ENCODE measurements at places on chromosomes 1 and 21. TPM values are rescaled to one million over a fixed set of nuclear protein-coding genes. Genes with fewer than 3 reads are reported as not detected.

The ANKRD45 gene
- total RNA-seq, result not detected

The SPRR1B gene
- total RNA-seq, result not detected

The TEKT2 gene
- total RNA-seq, result not detected

The UFC1 gene
- total RNA-seq, result 124 TPM

The GBP7 gene
- total RNA-seq, result not detected

The SMIM1 gene
- total RNA-seq, result 1.0 TPM

The IFFO2 gene
- 26.6 TPM for total RNA-seq

The DNAJC28 gene
- 0.94 TPM for total RNA-seq

The SHISAL2A gene
- total RNA-seq, result not detected

The TNNI3K gene
- total RNA-seq, result not detected

The RBBP4 gene
- 143 TPM for total RNA-seq

The IL12RB2 gene
- not detected for total RNA-seq

The LIN28A gene
- not detected for total RNA-seq

The SELP gene
- 0.47 TPM for total RNA-seq

The ZBTB17 gene
- total RNA-seq, result 64.3 TPM

The OR6N1 gene
- not detected for total RNA-seq

The CD1B gene
- total RNA-seq, result not detected

The FAM167B gene
- 1.7 TPM for total RNA-seq

The S100A7A gene
- not detected for total RNA-seq

The IQCC gene
- total RNA-seq, result 1.3 TPM

The RBM11 gene
- not detected for total RNA-seq

The NR5A2 gene
- total RNA-seq, result 35.0 TPM

The TM2D1 gene
- 53.2 TPM for total RNA-seq

The SLC6A9 gene
- 7.2 TPM for total RNA-seq

The CA6 gene
- not detected for total RNA-seq

The C8A gene
- total RNA-seq, result not detected

The DDX20 gene
- 20.3 TPM for total RNA-seq

The KCNA2 gene
- not detected for total RNA-seq

The PTPRF gene
- 266 TPM for total RNA-seq

The LENEP gene
- total RNA-seq, result 0.18 TPM

The LAX1 gene
- not detected for total RNA-seq

The DFFB gene
- 8.0 TPM for total RNA-seq

The CSMD2 gene
- 0.28 TPM for total RNA-seq

The S100A14 gene
- total RNA-seq, result not detected

The HAO2 gene
- not detected for total RNA-seq

The SPRR4 gene
- total RNA-seq, result not detected

The CASZ1 gene
- 1.5 TPM for total RNA-seq

The HFM1 gene
- total RNA-seq, result under 0.01 TPM
